ENCODE measurements at places on chromosomes 5 and 9.

- DNase-seq, result no peak
These were observed 261.8 kb downstream of the CTNND2 start for GRCh38 chr5:11642438-11642837.

- DNase-seq, result peak; percentile 60
These were observed 61.1 kb downstream of the LMNB1 start for GRCh38 chr5:126837906-126838539.

DNA sequence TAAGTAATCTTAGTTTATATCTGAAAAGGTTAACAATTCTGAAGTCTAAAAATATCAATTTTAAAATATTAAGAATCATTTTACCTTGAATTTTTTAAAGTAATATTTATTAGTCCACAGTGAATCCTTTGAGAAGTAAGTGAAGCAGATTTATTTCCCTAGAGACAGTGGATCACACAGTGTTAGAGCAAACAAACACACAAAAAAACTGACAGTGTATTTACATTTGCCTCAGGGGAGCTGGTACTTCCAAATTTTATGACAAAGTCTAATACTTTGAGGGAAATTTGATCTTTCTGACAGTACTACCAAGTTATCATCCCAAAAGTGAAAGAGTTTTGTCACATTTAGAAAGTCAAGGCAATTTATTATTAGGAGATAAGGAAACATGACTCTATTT, 1750.6 kb upstream of the CDH9 start:
- DNase-seq, result no peak

DNA sequence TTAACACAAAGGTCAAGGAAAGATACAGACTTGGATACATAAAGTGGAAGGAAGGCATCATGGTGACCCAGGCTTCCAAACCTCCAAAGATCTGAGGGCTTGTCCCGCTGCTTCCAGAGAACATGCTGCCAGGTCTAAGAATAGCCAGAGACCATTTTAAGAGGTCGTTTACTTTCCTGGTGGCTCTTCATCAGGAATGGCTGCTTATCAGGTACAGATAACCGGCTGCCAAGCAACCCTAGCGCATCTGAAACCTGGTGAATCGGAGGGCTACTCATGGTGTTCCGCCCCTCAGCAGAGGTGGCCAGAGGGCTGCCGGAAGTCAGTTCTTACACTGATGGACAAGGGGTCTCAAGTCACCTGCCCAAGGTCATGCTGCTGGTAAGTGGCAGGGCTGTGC, 251.3 kb upstream of the DAP start:
- DNase-seq, result no peak

DNA sequence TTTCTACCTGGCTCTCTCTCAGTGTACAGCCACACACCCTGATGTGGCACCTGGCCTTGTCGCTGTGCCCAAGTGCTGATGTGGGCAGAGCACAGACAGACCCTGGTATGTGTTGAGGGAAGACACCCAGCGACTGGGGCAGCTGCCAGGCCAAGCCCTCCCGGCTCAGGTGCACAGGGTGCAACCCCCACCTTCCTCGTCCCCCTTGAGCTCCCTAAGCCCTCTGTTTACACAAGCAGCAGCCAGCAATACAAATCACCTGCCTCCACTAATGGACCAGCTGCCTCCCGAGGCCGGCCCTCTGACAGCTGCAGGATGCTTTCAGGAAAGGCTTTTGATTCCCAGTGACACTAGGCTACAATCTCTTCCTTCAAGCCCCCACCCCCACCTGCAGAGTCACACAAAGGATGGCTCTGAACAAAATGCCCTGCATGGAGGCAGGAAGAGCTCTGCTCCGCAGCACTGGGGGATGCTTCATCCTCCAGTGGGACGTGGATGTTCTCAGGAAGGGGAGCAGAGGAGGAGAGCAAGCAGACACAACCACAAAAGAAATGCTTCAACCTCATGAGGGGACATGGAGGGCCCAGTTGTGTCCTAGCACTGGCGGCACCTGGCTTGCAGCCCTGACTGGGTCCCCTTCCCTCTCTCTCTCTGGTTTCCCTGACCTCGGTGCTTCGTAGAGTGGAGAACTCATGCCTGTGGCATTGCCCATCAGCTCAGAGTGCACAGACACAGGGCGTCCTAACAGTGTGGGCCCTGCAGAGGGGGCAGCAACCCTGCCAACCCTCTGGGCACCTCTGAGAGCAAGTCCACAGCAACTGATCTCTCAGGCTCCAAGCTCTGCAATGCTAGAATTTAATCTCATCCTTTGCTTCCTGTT, 140.8 kb downstream of the BARX1 start:
- DNase-seq, result peak; percentile 5

DNA sequence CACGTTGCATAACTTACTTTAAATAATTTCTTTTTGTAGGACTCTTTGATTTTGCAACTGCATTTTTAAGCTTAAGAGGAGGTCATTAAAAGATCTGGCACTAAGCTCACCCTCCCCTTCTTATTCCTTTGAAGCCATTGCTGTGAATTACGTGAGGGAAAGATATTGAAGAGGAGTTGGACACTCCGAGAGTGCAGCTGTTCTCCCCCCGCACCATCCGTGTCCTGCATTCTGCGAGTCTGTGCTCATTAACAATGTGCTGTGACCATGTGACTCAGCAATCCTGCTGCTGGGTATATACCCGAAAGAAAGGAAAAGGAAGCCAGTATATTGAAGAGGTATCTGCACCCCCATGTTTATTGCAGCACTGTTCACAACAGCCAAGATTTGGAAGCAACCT, 40.0 kb downstream of the NXNL2 start:
- peak; percentile 45 for DNase-seq

DNA sequence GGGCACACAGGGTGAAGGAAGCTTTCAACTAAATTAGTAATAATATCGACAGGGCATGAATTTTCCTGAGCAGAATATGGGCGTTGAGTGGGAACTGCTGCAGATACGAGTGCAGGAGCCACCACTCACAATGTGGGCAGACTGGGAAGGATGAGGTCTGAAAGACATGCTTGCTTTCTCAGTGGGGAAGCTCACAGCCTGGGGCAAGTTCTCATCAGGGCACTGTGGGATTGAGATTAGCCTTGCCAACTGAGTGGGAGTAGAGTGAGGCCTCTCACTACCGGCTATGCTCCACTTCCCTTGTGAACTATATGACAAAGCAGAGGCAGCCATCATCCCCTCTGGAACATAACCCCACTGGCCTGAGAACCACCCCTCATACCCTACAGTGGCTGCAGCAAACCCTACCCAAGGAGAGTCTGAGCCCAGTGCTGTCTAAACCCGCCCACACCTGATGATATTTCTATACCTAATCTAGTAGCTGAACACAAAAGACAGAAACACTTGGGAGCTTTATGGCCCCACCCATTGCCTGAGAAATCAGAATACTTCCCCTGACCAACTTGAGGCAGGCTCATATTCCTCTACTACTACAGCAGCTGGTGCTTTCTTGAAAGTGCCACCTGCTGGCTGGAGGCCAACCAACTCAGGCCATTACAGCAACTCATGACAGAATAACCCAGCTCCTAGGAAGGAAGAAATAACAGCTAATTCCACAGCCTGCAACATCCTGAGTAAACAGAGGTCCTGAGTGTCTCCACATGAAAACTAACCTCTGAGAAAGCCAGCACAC, 173.7 kb upstream of the SPEF2 start:
- no peak for DNase-seq

DNA sequence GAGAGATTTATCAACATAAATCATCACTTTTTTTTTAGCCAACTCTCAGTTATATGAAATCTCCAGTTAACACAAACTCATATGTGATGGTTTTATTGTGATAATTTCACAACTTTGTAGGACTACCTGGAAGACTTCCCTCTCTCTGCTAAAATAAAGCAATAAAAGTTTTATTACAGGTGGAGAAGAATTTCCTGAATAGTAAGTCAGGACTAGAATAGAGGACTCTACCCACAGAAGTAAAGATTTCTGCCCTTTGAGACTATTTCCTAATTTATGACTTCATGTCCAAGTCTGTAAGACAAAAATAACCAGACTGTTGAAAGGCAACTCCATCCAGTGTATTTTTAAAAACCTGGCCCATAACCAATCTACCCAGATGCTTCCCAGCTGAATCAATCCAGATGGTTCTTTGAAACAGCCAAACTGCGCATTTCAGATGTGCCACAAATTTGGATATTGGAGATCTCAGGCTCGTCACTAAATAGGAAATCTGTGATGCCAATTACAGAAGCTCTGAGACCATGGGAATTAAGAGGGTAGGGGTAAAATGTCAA, 234.0 kb upstream of the NMUR2 start:
- no peak for DNase-seq

DNA sequence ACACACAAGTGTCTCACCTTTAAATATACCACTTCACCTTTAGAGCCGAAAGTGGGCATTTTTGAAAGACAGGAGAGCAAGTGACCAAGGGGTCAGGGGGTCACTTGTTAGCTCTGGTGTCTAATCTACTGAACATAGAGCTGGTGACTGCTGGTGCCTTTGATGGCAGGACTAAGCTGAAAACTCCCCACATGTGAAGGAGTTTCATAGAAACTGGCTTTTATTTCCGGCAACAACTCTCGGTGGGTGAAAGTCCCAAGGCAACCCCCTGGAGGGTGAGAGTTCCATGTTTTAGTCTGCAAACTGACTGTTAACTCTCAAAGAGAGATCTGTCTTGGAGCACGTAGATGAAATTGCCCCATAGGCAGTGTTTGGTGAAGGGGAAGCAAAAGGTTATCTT, 466.9 kb downstream of the DMRTA1 start:
- no peak for DNase-seq

- no peak for DNase-seq
These were observed 70.7 kb downstream of the COX7C start for GRCh38 chr5:86688406-86688805.

DNA sequence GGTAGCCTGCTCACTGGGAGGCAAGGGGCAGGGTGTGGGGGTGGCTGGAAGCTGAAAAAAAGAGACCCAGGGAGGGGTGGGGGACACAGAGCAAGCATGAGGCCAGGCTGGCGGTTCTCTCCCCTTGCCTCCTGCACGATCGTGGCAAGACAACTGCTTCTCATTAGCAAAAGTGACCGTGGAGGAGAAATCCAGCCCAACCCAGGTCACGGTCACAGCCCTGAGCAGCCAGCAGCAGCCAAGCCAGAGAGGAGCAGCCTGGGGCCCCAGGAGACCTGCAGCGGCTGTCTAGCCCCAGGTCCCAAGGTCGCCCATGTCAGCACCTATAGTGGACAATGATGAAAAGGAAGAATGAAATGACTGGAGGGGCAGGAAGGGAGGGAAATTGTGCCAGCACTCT, 89.1 kb downstream of the NRG2 start:
- DNase-seq, result no peak

GRCh38 chr5:111135946-111136345, 43.8 kb downstream of the WDR36 start:
- DNase-seq, result peak; percentile 58

- DNase-seq, result peak; percentile 4
These were observed 176.9 kb downstream of the RAB3C start for GRCh38 chr5:58759745-58760144.

DNA sequence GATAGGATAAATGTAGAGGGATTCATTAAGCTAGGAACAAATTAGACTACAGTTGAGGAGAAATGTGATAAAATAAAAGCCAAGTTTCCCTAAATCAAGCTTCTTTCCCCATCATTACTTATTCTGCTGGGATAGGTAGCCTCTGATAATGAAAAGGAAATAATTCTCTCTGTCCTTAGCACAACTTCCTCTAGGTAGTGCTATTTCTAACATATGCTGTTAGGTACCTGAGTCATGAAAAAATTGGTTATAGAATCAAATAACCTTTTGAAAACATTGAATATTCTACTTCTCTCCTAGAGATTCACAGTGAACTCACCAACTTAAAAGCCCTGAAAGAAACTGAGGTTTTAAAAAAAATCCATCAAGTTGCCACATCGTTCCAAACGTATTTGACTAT, 1793.1 kb downstream of the EFNA5 start:
- no peak for DNase-seq

GRCh38 chr5:87155106-87155505, 112.6 kb upstream of the RASA1 start:
- no peak for DNase-seq

DNA sequence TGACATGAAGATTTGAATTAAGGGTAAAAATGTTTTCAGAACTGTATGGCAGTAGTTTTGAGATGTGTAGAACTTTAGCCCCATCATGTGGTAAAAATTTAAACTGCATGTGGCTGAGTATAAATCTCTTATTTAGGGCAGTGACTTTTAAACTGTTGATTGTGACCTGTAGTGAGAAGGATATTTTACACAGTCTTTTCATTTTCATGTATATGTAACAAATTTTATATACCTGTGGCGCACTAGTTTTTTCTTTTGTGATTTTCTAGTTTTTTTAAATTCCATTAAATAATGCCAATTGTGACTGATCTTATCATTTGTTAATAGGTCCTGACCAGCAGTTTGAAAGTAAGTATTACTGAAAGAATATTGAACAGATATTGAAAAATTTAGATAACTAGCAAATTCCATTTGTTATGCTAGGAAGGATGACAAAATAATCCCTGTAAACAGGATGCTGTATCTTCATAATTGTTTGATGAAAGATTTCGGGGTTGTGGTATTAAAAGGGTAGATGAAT, 47.2 kb downstream of the GPBP1 start:
- DNase-seq, result peak; percentile 84

DNA sequence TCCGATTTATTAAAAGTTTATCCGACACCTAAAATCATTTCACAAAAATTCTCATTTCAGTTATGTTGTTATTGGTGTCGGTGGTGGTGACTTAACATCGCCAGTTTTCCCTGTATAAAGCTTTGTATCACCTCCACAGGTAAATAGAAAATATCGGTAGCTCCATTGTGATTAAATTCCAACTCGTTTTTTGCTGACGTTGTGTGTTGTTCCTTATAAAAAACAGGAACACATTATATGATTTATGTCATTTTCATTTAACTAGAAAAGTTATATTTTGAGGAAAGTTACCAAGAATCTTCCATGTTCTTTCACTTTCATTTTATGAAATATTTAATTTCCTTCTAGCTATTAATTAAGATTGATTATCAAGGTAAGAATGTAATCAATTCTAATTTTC, 635.9 kb downstream of the CDH18 start:
- no peak for DNase-seq

DNA sequence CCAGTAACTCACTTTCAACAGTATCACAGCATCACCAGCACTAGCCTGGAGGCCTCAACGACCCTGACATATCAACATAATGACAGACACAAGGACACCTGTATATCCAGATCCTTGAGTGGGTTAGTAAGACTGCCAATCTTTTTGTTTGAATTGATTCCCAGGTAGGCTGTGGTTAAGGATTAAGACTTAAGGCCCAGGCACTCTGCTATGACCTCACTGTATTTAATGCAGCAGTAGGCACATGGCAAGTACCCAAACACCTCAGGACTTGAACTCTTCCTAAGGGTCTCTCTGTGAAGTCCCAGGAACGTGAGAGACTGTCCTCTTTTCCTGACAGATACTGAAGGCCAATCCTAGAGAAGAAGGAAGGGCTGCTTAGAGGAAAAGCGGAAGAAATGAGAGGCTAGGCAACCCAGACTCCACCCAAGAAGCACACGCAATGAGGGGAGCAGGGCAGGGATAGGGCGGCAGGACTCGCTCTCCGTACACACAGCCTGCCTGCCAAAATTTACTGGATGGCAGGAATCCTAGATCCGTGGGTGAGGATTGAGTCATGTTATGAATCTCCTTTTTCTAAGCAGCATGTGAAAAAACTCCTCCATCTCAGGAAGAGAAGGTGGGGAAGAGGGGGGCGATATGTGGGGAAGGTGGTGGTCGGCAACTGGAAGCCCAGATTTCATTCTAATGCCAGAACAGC, 93.4 kb downstream of the SIL1 start:
- peak; percentile 74 for DNase-seq

GRCh38 chr9:16238623-16239138, 631.8 kb downstream of the BNC2 start:
- no peak for DNase-seq

- no peak for DNase-seq
These were observed 119.5 kb upstream of the TLE4 start for GRCh38 chr9:79452265-79452664.

GRCh38 chr9:35236692-35237091, 74.9 kb downstream of the UNC13B start:
- no peak for DNase-seq
